ENCODE measurements at places on chromosomes 3 and 15. TPM values are rescaled to one million over a fixed set of nuclear protein-coding genes. Genes with fewer than 3 reads are reported as not detected.

Gene EEF1AKMT4
- 1.2 TPM for total RNA-seq

Gene OCA2
- not detected for total RNA-seq

Gene SLC9A9
- total RNA-seq: 16.6 TPM

Gene RETNLB
- total RNA-seq: not detected

Gene STAC
- total RNA-seq: not detected

DNA sequence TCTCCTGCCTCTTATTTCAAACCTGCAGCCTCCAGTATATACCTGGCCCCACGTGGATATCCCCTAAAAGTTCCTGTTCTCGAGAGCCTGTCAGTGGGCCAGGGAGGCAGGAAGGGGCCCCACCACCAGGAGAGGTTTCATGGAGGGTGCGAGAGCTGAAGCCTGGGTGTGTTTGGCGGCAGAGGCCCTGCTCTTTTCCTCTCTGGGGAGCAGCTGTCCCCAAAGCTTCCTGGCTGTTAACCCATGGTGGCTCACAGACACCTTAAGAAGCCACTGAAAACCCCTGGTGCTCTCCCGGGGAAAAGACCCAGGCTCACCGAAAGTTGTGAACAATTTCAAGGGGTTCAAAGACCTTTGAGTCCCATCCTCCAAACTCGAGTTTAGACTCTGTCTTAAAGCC, 1.1 kb downstream of the PRRT3 start:
- peaks cover 15% of the 10 kb centered on the region for H3K4me1 ChIP-seq
- DNase-seq: no peak
- H3K27me3 ChIP-seq: no peaks in the 10 kb centered on the region
- peak overlapping the region; percentile 51 for H3K4me3 ChIP-seq
- peak overlapping the region; percentile 60 for H3K27ac ChIP-seq

DNA sequence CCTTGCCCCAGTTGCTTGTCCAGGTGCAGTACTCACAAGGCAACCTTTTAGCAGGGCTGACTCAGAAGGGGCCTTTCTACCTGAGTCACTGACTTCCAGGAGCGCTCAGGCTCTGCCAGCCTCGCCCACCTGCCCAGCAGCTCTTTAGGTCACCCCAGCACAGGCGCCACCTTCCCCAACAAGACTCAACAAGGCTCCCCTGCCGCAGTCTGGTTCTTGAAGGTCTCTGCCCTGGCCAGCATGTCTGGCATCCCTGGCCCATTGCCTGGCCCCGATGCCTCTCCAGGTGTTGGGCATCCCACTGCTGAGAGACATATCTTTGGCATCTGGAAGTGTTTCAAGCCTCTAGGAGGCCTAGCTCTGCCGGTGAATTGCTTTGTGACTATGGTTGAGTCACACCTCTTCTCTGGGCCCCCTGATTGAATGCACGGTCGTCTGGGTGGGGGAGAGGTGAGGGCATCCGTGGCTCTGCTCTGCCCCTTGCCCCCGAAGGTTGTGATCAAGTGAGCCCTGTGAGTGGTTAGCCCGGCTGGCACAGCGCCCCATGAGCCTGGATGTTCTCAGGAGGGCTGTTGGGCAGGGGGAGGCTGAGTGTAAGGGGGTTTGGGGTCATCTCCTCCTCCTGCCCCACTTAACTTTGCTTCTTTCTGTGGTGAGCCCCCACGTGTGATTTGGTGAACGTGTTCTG, 21.6 kb downstream of the SNX33 start:
- no peak overlapping the region for H3K4me3 ChIP-seq
- no peaks in the 10 kb centered on the region for H3K4me1 ChIP-seq
- H3K27ac ChIP-seq: no peak overlapping the region
- H3K27me3 ChIP-seq: no peaks in the 10 kb centered on the region

- no peak for DNase-seq
- H3K27ac ChIP-seq: no peak overlapping the region
- no peak overlapping the region for H3K4me3 ChIP-seq
- no peaks in the 10 kb centered on the region for H3K27me3 ChIP-seq
- no peaks in the 10 kb centered on the region for H3K36me3 ChIP-seq
- H3K4me1 ChIP-seq: no peaks in the 10 kb centered on the region
Measured at GRCh38 chr3:183293966-183294365, 40.9 kb downstream of the B3GNT5 start.

- peaks cover 3% of the 10 kb centered on the region for H3K4me1 ChIP-seq
- no peak for DNase-seq
- no peak overlapping the region for H3K4me3 ChIP-seq
- H3K27me3 ChIP-seq: no peaks in the 10 kb centered on the region
Measured at GRCh38 chr15:96329403-96329981, 1.0 kb upstream of the NR2F2 start.

DNA sequence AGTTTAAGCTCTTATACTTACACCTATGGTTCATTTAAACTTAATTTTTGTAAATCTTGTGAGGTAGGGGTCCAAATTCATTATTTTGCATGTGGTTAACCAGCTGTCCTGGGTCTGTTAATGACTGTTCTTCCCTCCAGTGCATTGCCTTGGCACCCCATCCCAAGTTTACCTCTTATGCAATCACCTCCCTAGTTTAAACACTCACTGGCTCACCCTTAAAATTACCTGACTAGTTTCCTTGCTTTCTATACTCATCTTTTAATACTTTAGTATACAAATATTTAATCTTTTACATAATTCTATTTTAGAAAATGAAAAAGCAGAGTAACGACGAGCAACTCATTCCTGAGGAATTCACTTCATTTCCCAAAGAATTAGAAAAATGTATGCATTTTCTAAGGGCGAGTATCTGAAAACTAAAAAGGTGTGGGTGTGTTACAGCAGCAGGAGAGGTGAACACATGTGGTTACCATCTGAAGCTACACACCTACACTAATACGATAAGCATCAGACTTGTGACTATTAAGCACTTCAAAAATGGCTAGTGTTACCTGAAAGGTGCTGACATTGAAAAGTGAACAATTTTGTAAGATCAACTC, 33.7 kb downstream of the TJP1 start:
- no peaks in the 10 kb centered on the region for H3K27me3 ChIP-seq
- H3K27ac ChIP-seq: no peak overlapping the region
- H3K36me3 ChIP-seq: no peaks in the 10 kb centered on the region

GRCh38 chr15:30990036-30990435, 1.4 kb downstream of the MTMR10 start:
- peak overlapping the region; percentile 89 for H3K27ac ChIP-seq
- H3K4me1 ChIP-seq: peaks cover 27% of the 10 kb centered on the region
- H3K27me3 ChIP-seq: no peaks in the 10 kb centered on the region

DNA sequence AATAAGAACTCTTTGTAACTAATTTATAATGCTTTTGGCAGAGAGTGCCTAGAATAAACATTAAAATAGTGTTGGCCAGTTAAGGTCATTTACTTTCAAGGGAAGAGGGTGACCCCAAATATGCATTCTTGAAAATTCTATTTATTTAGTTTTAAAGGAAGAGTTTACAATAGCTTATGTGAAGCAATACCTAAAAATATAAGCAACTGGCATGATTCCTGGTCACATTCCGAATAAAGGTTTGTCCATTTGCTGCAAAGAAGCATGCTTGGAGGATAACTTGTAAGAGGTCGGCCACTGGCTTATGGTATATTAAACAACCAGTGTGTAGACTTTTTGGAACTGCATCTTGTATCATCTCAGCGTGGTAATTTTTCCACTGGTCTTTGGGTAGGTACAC, 10.2 kb downstream of the MITF start:
- H3K4me1 ChIP-seq: no peaks in the 10 kb centered on the region
- no peaks in the 10 kb centered on the region for H3K36me3 ChIP-seq
- H3K4me3 ChIP-seq: no peak overlapping the region
- no peaks in the 10 kb centered on the region for H3K27me3 ChIP-seq
- no peak overlapping the region for H3K27ac ChIP-seq

DNA sequence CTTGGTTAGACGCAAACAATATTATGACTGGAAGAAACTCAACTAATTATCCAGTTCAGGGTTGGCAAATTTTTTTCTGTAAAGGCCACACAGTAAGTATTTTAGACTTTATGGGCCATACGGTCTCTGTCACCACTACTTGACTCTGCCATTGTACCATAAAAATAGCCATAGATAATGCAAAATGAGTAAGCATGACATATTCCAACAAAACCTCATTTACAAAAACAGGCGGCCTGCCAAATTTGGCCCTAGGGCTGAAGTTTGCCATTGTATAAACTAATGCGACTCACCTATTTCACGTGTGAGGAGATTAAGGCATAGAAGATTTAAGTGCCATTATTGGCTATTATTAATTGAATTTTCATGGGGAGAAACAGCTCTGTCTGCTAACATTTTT, 116.8 kb upstream of the CNTN6 start:
- H3K4me1 ChIP-seq: no peaks in the 10 kb centered on the region
- H3K27ac ChIP-seq: no peak overlapping the region
- no peaks in the 10 kb centered on the region for H3K36me3 ChIP-seq
- DNase-seq: no peak
- H3K4me3 ChIP-seq: no peak overlapping the region
- H3K27me3 ChIP-seq: no peaks in the 10 kb centered on the region

DNA sequence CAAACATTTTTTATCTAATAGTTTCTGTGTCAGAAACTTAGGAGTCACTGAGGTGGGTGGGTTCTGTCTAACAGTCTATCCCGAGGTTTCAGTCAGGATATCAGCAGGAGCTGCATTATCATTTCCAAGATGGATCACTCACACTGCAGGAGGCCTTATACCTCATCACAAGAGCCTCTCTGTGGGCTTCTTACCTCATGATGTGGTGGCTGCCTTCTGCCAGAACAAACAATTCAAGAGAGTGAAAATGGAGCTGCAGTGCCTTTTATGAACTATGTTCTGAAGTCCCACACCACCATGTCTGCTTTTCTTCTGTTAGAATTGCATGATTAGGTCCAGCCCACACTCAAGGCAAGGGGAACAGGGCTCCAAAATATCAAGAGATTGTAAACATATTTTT, 27.9 kb downstream of the RFX7 start:
- H3K4me1 ChIP-seq: no peaks in the 10 kb centered on the region
- H3K4me3 ChIP-seq: no peak overlapping the region
- DNase-seq: no peak
- no peaks in the 10 kb centered on the region for H3K27me3 ChIP-seq
- no peak overlapping the region for H3K27ac ChIP-seq
- H3K36me3 ChIP-seq: no peaks in the 10 kb centered on the region

DNA sequence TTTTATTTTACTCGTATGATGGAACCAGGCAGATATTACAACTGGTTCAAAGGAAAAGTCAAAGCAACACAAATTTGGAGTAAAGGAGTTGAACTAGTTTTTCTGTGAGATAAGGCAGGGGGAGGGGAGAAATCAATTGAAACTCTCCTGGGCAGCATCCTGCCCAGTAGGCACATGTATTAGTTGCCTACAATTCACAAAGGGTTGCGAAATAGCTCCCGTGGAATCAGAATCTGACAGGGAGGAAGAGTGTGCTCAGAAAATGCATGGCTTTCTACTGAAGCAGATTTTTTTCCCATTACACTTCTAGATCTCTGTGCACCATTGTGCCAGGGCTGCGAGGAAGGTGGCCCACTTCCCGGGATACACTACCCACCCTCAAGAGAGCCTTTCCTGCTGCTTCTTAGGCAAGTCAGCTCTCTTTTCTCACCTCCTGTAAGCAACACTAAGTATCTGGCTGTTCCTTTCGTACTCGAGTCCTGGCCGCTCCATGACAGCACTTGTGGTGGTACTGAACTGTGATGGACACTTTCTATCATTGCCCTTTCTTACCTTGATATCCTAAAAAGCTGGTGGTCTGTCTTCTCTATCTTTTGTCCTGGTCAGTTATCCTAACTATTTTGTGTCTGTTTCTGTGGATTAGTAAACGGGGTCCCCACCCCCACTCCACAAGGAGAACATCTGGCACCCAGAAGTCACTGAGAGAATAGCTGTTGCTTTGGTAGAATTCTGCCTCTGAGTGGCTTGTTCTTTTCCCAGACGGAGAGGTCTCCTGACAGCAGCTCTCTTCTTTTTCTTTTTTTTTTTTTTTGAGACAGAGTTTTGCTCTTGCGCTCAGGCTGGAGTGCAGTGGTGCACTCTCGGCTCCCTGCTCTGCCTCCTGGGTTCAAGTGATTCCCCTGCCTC, 74.8 kb downstream of the RPL39L start:
- H3K4me3 ChIP-seq: no peak overlapping the region
- DNase-seq: no peak
- peak overlapping the region; percentile 25 for H3K27ac ChIP-seq
- H3K4me1 ChIP-seq: peaks cover 16% of the 10 kb centered on the region

- H3K36me3 ChIP-seq: peaks cover 9% of the 10 kb centered on the region
Measured at GRCh38 chr3:20080956-20081554, 40.8 kb downstream of the KAT2B start.

GRCh38 chr15:70699890-70700289, 63.5 kb downstream of the UACA start:
- H3K27me3 ChIP-seq: no peaks in the 10 kb centered on the region
- no peak overlapping the region for H3K27ac ChIP-seq
- DNase-seq: no peak

Data from naive thymus-derived CD4-positive, alpha-beta T cell (primary cell).